Ovary (tissue), 10 donors: ENCODE measurements at places on chromosomes 4 and X. TPM values are rescaled to one million over a fixed set of nuclear protein-coding genes. Genes with fewer than 3 reads are reported as not detected.

DNA sequence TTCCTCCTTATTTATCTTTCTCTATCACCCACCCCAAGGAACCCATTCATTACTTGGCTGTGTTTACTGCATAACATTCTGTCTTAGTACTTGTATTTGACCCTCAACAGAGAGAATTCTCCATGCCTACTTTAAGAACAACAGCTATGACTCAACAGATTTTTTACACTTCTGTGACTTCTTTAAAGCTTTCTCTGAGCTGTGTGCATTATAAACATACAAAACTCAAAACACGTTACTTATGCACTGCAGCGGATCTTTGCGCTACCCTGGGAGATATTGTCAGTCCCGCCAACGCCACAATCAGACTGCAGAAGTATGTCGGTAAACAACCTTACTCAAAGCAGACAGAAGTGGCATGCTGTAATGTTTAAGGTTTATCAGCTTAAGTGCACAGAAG, 35.1 kb downstream of the PRKX start:
- no peak for DNase-seq

GRCh38 chr4:145511913-145512522, 30.4 kb downstream of the SMAD1 start:
- DNase-seq, result no peak

DNA sequence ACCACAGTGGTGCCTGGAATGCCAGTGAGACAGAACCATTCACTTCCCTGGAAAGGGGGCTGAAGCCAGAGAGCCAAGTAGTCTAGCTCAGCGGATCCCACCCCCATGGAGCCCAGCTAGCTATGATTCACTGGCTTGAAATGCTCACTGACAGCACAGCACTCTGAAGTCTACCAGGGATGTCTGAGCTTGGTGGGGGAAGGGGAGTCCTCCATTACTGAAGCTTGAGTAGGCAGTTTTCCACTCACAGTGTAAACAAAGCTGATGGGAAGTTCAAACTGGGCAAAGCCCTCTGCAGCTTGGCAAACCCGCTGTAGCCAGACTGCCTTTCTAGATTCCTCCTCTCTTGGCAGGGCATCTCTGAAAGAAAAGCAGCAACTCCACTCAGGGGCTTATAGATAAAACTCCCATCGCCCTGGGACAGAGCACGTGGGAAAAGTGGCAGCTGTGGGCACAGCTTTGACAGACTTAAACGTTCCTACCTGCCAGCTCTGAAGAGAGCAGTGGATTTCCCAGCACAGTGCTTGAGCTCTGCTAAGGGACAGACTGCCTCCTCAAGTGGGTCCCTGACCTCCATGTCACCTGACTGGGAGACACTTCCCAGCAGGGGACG, 32.0 kb downstream of the NAP1L2 start:
- no peak for DNase-seq

- no peak for DNase-seq
Observed at GRCh38 chr4:66565801-66566200, 895.5 kb upstream of the EPHA5 start.

DNA sequence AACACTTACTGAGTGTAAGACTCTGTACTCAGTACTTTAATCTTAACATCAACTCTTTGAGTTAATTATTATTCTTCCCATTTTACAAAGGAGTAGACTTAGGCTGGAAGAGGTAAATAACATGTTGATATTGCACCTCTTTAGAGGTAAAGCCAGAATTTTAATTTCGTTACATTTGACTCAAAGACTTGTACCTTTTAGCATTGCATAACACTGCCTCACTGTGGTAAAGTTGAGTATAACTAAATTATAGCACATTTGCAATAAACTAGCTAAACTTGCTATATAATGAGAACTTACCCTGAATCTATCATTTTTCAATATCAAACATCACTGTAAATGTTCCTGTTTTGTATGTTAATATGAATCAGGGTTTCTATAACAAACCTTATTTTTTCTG, 218.5 kb downstream of the PRR32 start:
- no peak for DNase-seq

DNA sequence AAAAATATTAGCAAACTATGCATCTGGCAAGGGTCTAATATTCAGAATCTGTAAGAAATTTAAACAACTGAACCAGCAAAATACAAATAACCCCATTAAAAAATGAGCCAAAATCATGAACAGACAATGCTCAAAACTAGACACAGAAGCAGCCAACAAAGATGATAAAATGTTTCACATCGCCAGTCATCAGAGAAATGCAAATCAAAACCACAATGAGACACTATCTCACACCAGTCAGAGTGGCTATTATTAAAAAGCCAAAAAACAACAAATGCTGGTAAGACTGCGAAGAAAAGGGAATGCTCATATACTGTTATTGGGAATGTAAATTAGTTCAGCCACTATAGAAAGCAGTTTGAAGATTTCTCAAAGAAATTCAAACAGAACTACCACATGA, 201.3 kb upstream of the CPEB2 start:
- no peak for DNase-seq

GRCh38 chr4:142548491-142548890, 297.6 kb downstream of the INPP4B start:
- no peak for DNase-seq

- no peak for DNase-seq
Observed at GRCh38 chr4:111761531-111761930, 383.7 kb upstream of the FAM241A start.

DNA sequence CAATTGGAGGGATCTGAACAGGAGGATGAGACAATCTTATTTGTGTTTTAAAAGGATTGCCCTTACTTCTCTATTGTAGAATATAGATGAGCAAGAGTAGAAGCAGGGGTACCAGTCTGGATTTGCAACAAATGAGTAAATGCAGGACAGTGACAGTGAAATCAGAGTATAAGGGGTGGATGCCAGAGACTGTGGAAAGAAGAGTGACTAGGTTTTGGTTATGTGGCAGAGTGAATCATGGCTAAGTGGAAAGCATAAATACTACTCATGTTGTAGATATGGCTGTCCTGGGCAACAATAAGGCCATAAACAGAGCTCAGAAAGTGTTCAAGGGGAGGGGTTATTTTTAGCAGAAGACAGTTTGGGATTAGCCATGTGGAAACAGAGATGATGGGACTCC, 6.0 kb upstream of the VSIG4 start:
- no peak for DNase-seq

Gene GAB3
- total RNA-seq, result 1.1 TPM

Gene MED28
- total RNA-seq, result 78.0 TPM

Gene MAGEB1
- not detected for total RNA-seq
